ENCODE measurements at places on chromosomes 16 and 17. TPM values are rescaled to one million over a fixed set of nuclear protein-coding genes. Genes with fewer than 3 reads are reported as not detected.

The CD300LB gene
- total RNA-seq: not detected

The TMEM94 gene
- 52.4 TPM for total RNA-seq

DNA sequence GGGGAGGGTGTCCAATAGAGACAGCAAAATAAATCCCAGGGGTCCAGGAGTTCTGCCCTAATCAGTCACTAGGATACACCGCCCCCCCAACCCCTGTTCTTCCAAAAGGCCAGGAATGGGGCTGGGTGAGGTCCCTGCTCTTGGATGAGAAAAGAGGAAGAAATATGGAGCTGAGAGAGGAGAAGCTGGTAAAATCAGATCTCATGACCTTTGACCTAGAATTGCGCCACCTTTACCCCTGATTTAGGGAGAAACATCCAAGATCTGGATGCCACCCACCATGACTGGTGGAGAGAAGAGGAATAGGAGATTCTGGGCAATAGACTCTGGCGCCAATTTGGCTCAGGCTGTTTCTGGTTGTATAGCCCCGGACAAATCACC is 707 bp upstream of the CACNB1 start:
- DNase-seq: no peak
- peaks cover 45% of the 10 kb centered on the region for H3K4me1 ChIP-seq
- no peak overlapping the region for H3K4me3 ChIP-seq
- no peaks in the 10 kb centered on the region for H3K27me3 ChIP-seq

GRCh38 chr16:90077757-90078578 is 837 bp upstream of the PRDM7 start:
- peak; percentile 26 for DNase-seq
- H3K27ac ChIP-seq: no peak overlapping the region
- peaks cover 14% of the 10 kb centered on the region for H3K4me1 ChIP-seq
- peaks cover 7% of the 10 kb centered on the region for H3K27me3 ChIP-seq
- peak overlapping the region; percentile 47 for H3K4me3 ChIP-seq

- peaks cover 6% of the 10 kb centered on the region for H3K4me1 ChIP-seq
- H3K4me3 ChIP-seq: no peak overlapping the region
- H3K27me3 ChIP-seq: no peaks in the 10 kb centered on the region
- H3K36me3 ChIP-seq: no peaks in the 10 kb centered on the region
- no peak overlapping the region for H3K27ac ChIP-seq
These were observed 757.8 kb downstream of the CDH11 start for GRCh38 chr16:64364016-64364415.

DNA sequence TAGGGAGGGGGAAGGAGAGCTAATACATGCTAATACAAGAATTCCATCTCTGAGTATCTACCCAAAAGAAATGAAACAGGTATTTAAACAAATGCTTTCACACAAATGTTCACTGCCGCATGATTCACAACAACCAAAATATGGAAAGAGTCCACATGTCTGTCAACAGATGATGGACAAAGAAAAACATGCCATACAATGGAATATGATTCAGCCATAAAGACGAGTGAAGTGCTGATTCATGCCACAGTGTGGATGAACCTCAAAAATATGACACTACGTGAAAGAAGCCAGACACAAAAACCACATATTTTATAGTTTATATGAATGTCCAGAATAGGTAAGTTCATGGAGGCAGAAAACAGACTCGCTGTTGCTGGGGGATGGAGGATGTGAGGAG is 321.4 kb downstream of the FOXL1 start:
- no peaks in the 10 kb centered on the region for H3K36me3 ChIP-seq
- H3K27ac ChIP-seq: peak overlapping the region; percentile 32
- peak; percentile 68 for DNase-seq
- no peaks in the 10 kb centered on the region for H3K27me3 ChIP-seq
